ENCODE measurements at places on chromosomes 7 and 10.

GRCh38 chr10:16941870-16942269 lies 124.6 kb upstream of the RSU1 start:
- no peak for DNase-seq

DNA sequence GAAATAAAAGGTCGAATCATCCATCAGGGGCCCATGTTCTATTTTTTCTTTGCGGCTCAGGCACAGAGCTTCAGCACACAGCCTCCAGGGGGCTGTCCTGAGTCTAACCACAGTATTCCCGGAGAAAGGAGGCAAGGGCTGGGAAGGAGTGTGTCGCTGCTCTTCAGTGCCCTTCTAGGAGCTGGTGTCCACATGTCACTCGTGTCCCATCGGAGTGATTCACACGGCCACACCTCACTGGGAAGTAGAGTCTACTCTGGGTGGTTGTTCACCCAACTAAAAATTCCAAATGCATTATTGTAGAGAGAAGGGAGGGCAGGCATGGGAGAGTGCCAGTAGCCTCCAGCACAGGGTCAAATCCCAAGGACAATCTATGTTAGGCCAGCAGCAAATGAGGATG lies 114.8 kb upstream of the LANCL2 start:
- no peak for DNase-seq

GRCh38 chr7:26930201-26930600 lies 65.8 kb upstream of the SKAP2 start:
- DNase-seq, result no peak

GRCh38 chr10:62460393-62460792 lies 86.2 kb downstream of the ZNF365 start:
- DNase-seq, result no peak

DNA sequence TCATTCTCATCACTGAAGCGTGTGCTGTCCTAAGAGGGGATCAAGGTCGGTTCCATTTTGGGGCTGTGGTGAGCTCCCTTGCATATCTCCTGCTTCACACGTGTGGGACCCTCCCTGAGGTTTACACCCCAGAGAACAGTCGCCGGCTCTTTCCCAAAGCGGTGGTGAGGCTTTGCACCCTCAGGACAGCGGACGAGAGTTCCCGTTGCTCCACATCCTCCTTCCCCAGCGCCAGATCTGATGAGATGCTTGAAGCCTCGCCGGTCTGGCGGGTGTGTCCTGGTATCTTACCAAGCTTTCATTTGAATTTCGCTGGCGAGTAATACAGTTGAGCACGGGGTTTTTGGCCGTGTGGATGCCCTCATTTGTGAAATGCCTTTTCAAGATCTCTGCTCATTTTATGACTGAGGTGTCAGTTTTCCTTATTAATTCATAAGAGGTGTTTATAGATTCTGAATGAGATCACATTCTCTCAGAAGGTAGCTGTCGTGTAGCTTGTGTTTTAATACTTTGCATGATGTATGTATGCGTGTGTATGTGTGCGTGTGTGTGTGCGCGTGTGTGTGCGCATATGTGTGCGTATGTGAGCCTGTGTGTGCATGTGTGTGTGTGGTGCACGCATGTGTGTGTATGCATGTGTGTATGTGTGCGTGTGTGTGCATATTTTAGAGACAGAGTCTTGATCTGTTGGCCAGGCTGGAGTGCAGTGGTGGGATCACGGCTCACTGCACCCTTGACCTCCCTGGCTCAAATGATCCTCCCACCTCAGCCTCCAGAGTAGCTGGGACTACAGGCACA lies 30.7 kb downstream of the ELFN1 start:
- no peak for DNase-seq

DNA sequence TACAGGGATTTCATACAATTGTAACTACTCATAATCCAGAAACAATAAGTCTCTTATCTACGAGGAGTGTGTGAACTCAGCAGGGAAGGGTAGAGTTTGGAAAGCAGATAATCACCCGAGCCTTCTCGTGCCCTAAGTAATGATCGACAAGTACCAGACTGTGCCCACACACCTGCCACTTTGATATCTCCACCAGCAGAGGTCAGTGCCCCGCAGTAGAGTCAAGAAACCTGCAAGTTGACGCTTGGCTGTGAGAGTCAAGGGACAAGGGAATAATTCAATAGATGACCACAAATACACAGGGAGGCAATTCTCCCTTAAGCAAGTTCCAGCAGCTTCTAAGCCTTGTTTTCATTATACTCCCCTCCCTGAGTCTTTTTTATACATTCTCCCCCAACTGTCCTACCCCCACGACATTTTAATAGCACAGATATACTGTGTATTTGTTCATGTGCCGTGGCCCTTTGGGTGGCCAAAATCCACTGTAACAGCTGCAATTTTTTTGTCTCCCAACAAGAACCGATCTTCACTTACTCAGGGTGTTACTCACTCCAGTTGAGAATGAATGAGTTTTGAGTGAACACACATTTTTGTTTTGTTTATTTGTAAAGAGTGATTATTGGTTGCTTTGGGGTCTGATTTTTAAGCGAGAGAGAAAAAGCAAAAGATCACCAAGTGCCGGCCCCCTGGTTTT lies 106.9 kb upstream of the RHEB start:
- no peak for DNase-seq

GRCh38 chr10:69055241-69055640 lies 32.7 kb upstream of the SRGN start:
- DNase-seq, result no peak

DNA sequence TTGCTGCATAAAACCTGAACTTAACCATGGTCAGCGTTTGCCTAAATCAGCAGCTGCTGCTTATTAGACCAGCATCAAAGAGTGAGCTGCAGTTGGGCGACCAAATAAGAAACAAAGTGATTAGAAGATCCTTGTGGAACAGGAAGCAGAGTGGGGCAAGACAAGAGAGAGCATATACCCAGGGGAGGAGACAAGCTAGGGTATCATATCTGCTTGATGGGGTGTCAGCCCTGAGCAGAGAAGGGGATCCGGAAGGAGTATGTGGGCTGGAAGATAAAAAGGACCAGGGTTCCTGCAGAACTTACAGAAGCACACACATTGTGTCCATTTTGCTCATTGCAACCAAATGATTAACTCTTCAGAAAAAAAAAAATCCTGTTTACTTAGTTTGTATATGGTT lies 213.6 kb downstream of the CELF2 start:
- DNase-seq, result no peak

DNA sequence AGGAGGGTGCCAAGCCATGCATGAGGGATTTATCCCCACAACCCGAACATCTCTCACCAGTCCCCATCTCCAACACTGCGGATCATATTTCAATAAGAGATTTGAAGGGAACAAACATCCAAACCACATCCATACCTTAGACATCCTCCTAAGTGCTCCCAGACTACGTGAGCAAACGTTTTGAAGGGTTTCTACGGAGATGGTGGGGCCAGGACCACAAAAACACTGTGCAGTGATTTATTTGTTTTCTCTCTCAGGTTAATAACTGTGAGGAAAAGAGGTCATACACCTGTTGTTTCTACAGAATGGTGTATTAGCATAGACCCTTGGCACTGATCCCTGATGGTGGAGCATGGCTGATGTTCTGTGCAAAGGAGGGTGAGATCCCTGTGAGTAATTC lies 277.8 kb downstream of the FRMD4A start:
- DNase-seq, result no peak

DNA sequence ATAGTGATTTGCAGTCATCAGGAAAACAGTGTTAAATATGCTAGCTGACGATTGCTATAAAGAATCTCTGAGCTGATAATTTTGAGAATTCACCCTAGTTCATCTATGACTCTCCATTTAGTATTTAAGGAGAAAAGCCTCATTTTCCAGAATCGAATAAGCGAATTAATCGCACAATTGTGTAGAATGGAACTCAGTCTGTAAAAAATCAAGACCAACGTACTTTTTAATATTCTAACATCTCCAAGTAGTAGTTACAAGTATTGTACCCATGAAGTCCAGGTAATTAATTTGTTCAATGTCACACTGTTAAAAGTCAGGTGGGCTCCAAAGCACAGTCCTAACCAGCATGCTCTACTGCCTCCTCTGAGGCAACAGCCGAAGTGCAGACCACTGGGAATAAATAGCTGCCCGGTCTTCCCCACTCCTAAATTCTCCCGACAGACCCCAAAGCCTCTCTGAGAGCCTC lies 380 bp upstream of the AGBL3 start:
- DNase-seq, result no peak

- no peak for DNase-seq
These were observed 243.8 kb downstream of the DNAJB9 start for GRCh38 chr7:108813251-108814014.

DNA sequence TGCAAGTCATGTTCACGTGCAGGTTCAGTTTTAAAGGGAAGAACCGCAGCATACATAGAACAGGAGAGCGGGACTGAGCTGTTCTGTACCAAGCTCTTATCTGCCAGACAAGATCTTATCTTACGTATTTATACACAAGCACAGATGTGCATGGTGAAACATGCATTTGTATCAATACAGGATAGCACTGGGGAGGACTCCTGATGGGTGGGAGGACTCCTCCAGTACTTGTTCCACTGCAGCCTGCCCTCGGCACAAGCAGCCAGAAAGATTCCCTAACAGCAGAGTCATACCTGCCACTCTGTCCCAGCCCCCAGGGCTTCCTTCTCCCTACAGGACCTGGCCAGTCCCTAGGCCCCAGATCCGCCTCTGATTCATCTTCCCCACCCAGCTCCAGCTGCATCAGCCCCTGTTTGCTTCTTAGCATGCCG lies 13.2 kb upstream of the PRKCQ start:
- DNase-seq, result no peak

DNA sequence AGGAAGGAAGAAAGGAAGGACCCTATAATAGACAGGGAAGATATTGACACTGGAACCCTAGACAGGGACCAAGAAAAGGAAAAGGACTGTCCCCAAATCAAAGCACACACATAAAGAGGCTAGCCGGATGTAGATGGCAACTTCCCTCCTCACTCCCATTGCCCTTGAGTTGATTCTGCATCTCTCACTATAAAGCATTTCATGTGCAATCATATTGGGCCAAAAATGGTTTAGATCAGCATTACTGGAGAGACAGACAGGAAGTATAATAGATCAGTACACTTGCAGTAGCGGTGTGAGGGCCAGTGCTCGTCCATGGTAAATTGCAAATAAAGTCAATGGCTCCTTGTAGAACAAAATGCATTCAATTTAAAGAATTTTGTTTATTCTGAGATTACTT lies 8.4 kb downstream of the IFIT3 start:
- no peak for DNase-seq

- no peak for DNase-seq
These were observed 71.3 kb upstream of the CPXM2 start for GRCh38 chr10:123962756-123963530.

- DNase-seq, result no peak
These were observed 625.1 kb upstream of the PCDH15 start for GRCh38 chr10:55426138-55426537.

DNA sequence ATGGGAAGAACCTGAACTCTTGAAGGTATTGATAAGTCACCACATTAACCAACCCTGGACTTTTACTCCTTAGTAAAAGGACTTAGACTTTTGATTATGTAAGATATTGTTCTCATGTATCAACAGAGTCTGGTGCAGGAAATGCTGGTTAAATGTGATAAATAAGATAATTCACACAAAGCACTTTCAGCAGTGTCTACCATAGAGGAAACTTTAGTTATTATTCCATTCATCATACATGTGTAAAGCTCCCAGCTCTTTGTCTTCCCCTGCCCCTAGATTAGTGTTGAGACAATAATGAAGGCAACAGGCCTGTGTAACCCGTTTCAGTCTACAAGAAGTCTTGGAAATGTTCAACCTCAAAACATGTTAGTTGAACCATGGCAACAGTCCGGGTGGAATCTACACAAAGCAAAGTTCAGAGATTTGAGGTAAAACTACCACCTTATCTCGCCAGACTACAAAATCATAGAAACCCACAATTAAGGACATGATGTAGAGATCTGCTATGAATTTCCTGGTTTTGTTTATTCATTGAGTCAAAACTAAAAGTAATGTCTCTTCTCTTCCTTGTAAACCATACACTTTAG lies 109.9 kb upstream of the ADO start:
- DNase-seq, result no peak

DNA sequence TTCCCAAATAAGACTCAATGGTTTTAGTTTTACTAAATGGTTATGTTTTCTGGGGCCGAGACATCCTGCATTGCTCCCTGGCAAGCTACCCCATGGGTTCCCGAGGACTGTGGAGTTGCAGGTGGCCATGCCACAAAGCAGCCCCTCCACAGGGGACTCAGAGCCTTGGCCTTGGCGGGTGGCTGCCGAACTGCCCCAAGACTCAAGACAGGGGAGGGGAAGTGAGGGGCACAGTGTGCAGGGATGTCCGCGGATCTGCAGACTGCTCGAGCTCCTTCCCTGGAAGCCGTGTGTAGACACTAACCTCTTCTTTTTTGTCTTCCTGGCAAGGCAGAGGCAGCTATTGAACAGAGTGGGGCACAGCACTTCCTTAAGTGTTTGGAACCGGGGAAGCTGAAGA lies 154.6 kb downstream of the EBF3 start:
- no peak for DNase-seq

Measured in GM12891 (cell line).